ENCODE measurements at places on chromosomes 4 and X.

DNA sequence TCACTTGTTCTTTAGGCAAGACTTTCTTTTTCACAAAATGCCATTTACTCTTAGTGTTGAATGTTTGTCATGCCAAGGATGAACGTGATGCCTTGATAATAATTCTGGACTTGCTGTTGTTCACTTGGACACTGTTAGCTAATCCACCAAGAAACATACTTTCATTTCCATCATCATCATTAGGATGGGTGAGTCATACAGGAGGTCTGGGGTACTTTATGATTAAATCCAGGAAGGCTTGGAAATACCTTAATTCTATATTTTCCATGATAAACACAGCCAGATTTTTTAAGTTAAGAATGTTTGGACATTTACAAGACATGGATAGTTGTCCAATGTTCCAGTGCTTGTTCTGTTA is 260.7 kb upstream of the GIMD1 start:
- no peak overlapping the region for H3K27ac ChIP-seq
- no peak overlapping the region for H3K4me3 ChIP-seq
- no peaks in the 10 kb centered on the region for H3K4me1 ChIP-seq
- no peaks in the 10 kb centered on the region for H3K27me3 ChIP-seq

GRCh38 chr4:171932238-171932637 is 119.0 kb downstream of the GALNTL6 start:
- H3K27ac ChIP-seq: no peak overlapping the region
- H3K36me3 ChIP-seq: no peaks in the 10 kb centered on the region
- H3K4me3 ChIP-seq: no peak overlapping the region
- no peak for DNase-seq

DNA sequence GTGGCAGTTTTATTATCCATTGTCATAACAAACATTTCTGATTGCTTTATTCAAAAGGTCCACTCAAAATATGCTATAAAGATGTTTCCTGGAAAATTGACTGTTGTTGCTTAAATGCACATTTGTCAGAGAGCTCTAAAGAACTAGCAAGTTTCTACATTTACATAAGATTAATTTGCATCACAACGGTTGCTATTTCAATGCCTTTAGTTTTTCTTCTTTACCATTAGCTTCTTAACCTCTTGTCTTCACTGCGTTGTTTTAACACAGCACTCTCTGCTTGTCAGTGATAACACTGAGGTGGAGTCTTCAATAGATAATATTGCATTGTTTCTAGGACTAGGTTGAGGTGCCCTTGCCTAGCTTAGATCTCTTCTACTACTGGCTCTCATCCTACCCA is 76.7 kb upstream of the GALNT7 start:
- no peaks in the 10 kb centered on the region for H3K4me1 ChIP-seq
- H3K27me3 ChIP-seq: peaks cover 43% of the 10 kb centered on the region
- H3K27ac ChIP-seq: no peak overlapping the region
- H3K36me3 ChIP-seq: no peaks in the 10 kb centered on the region
- no peak for DNase-seq

GRCh38 chrX:131779741-131780140 is 235.9 kb downstream of the OR13H1 start:
- no peak overlapping the region for H3K27ac ChIP-seq
- H3K4me1 ChIP-seq: no peaks in the 10 kb centered on the region
- no peaks in the 10 kb centered on the region for H3K36me3 ChIP-seq
- H3K27me3 ChIP-seq: no peaks in the 10 kb centered on the region
- no peak for DNase-seq

DNA sequence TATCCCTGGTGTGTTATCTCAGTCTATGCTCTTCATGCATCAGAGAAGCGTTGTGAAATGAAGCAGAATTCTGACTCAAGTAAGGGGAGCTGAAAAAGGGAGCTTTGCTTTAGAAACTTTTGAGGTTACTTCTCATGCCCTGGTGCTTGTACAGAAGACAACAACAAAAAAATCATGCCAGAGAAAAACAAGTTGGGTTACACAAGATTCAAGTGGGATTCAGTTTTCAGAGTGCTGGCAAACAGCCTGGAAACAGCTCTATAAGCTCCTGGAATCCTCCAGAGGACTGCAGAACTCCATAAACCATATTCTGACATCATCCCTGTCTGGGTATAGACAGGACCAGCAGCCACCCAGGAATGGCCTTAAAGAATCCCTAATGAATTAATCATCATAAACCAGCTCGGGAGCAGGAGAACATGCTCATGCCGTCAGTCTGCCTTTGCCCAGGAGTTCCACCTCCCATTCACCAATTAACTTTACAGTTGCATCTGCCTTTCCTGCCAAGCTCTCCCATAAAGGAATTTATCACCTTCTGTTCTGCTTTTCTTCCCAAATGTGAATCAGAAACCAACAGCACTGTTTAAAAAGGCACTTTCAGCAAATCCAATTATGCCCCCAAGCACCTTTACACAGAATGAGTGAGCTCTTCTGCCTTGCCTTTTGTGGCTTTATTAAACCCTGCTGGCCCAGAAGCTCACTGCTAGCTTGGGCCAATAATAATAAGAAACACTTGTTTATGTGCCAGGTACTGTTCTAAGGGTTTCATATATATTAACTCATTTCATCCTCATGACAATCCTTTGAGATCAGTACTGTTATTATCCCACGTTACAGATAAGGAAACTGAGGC is 54.5 kb upstream of the FBXW7 start:
- no peak overlapping the region for H3K4me3 ChIP-seq
- no peak overlapping the region for H3K27ac ChIP-seq
- no peak for DNase-seq
- H3K4me1 ChIP-seq: peaks cover 5% of the 10 kb centered on the region
- peaks cover under 1% of the 10 kb centered on the region for H3K36me3 ChIP-seq

DNA sequence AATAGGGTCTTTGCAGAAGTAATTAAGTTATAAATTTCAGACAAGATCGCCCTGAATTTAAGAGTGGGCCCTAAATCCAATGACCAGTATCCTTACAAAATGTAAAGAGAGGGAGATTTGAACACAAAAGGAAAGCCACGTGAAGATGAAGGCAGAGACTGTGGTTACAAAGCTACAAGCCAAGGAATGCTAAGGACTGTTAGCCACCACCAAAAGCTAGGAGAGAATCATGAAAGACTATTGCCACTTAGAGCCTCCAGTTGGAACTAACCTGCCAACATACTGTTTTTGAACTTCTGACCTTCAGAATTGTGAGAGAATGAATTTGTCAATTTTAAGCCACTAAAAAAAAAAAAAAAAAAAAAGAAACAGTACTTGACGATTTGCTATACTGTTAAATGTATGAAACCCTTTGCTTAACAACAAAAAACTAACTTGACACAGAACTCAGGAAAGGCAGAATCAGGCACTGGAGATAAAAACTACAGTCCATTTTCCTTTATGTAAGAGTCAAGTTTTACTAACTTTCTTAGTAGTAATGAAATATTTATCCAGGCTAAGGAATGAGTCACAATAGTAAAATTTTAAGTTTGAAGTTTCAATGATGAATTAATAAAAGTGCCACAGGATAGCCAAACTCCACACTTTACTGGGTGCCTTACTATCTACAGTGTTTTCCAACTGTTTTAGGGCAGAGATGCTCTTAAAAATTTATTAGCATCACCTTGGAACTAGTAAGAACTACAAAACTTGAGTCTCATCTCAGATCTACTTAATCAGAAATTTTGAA is 25.1 kb downstream of the DHX15 start:
- H3K27me3 ChIP-seq: no peaks in the 10 kb centered on the region
- peaks cover 37% of the 10 kb centered on the region for H3K36me3 ChIP-seq
- peak overlapping the region; percentile 7 for H3K4me3 ChIP-seq
- DNase-seq: no peak
- H3K4me1 ChIP-seq: peaks cover 75% of the 10 kb centered on the region

GRCh38 chrX:107442914-107443527 is 6.4 kb upstream of the FRMPD3 start:
- no peak overlapping the region for H3K4me3 ChIP-seq
- peaks cover 10% of the 10 kb centered on the region for H3K27me3 ChIP-seq
- peaks cover 2% of the 10 kb centered on the region for H3K36me3 ChIP-seq
- no peak for DNase-seq
- H3K4me1 ChIP-seq: no peaks in the 10 kb centered on the region

DNA sequence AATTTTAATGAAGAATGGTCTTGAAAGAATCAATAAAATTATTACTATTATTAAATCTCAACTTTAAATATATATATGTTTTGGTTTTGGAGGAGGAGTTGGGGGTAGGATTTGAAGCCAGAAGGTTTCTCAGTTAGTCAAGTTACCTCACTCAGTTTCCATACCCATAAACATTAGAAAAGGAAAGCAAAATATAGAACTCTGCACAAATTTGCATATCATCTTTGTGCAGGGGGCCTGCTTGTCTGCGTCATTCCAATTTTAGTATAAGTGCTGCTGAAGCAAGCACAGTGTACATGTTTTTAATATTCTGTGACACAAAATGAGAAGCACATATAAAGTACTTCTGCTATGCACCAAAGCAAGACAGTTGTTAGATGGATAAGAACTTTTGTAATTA is 47.5 kb upstream of the SCRG1 start:
- DNase-seq: no peak
- H3K36me3 ChIP-seq: no peaks in the 10 kb centered on the region
- no peaks in the 10 kb centered on the region for H3K27me3 ChIP-seq
- no peak overlapping the region for H3K27ac ChIP-seq

DNA sequence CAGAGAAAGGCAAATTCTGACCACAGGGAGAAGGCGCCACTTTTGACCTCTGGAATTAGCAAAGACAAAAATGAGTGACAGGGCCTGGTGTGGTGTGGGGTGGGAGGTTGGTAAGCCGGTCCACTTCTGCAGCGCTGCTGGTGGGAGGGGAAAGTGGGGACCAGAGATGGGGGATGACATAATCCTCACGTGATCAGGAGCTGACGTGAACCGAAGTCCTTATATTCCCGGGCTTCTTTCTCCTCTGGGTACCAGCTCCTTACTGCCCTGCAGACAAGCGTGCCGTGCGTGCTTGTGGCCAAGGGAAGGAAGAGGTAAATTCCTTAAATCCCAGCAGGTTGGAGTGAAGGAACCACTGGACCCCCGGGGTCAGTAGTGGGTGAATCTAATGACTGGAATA is at the start of gene TCEAL7:
TSS of gene TCEAL7 (plus strand) at position 249 of the 400 bp plus-strand sequence. CDS start 1,165 bp downstream, outside the sequence.
- H3K27me3 ChIP-seq: peaks cover 48% of the 10 kb centered on the region
- no peak within 1 kb of the TSS for H3K27ac ChIP-seq
- DNase-seq: no peak
- no peak within 1 kb of the TSS for H3K4me3 ChIP-seq

- H3K4me3 ChIP-seq: no peak overlapping the region
- no peaks in the 10 kb centered on the region for H3K36me3 ChIP-seq
- no peak overlapping the region for H3K27ac ChIP-seq
- DNase-seq: no peak
- H3K27me3 ChIP-seq: no peaks in the 10 kb centered on the region
Observed at GRCh38 chrX:35098419-35098818, 155.8 kb downstream of the FAM47B start.

DNA sequence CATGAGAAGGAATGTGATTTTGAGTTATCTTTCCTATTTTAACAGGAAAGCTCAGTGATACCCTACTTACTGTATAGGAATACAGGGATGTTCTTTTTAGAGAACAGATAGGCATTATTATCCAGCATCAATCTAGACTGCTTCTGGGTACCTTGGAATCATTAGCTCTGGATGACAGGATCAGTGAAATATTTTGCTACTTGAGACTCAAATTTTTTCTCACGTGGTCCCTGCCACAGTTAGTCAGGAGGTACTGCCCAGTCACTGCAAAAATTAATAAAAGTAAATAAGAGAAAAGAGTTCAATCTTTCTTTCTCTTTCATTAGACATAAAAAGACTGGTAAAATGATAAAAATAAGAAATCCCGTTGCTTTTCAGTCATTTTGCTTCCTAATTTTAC is 5.5 kb downstream of the ZNF827 start:
- peak overlapping the region; percentile 79 for H3K27ac ChIP-seq
- H3K4me3 ChIP-seq: no peak overlapping the region
- peaks cover 14% of the 10 kb centered on the region for H3K36me3 ChIP-seq
- H3K4me1 ChIP-seq: peaks cover 65% of the 10 kb centered on the region

DNA sequence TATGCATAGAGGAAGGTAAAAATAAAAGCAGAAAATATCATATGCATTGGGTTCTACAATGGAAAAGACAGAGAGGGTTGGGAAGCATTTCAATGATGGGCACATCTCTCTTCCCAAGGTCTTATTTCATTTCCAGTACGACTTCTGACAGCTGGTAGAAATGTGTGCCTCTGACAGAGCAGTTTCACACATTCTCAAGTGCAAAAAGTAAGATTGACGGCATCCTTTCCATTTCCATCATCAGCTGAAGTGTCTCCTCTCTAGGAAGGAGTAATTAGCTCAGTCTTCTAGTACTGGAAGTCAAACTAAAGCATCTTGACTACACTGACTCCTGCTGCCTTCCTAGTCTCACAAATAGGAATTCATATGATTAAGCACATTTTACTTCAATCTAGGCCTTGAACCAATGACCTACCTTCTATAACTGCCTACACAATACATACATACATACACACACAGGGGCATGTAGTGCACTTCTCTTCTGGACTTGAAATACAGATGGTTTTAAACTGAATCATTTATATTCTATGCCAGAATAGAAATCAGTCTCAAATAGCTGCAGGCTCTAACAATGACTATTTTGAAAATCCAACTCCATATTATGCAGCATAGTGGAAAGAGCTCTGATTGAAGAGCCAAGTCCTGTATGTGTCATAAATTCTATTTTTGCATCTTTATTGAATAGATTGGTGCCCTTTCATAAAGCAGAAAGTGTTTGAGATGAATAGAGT is 473.4 kb downstream of the INPP4B start:
- H3K27me3 ChIP-seq: no peaks in the 10 kb centered on the region
- H3K4me3 ChIP-seq: peak overlapping the region; percentile 3
- no peak for DNase-seq
- peak overlapping the region; percentile 52 for H3K27ac ChIP-seq
- peaks cover 3% of the 10 kb centered on the region for H3K36me3 ChIP-seq
- H3K4me1 ChIP-seq: peaks cover 71% of the 10 kb centered on the region

Measured in central memory CD8-positive, alpha-beta T cell (primary cell).